Ammon's horn (tissue), 1 donor: ENCODE measurements at places on chromosomes 7 and 10.

GRCh38 chr10:77230194-77230593 lies 407.4 kb downstream of the KCNMA1 start:
- DNase-seq: no peak

GRCh38 chr7:157515342-157516041 lies 178.7 kb downstream of the DNAJB6 start:
- no peak for DNase-seq

DNA sequence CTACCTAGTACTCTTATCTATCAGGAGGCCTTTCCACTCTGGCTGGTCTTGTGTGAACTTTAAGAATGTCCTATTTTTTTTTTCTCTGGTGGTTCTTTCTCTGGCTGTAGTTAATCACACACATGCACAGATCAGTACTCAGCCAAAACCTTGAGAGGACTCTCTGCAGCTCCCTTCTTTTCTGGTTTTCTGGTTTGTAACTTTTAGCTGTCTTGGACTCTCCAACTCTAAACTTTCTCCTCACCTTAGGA lies 54.9 kb upstream of the HELLS start:
- DNase-seq: no peak

DNA sequence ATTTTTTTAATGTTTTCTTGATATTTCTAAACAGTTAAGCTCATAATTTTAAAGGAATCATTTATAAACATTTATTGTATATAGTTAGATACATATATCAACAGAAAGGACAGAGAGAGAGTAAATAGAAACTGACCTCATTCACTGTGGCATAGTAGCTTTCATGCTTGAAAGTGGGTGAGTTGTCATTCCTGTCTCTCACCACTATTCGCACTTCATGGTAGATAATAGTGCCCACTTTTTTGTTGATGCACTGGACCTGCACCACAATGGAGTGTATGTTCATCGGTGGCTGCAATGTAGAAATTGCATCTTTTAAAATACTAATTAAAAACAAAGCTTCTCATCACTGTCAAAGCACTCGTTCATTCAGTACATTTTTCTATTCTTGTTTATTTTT lies 432.0 kb downstream of the PCDH15 start:
- no peak for DNase-seq

DNA sequence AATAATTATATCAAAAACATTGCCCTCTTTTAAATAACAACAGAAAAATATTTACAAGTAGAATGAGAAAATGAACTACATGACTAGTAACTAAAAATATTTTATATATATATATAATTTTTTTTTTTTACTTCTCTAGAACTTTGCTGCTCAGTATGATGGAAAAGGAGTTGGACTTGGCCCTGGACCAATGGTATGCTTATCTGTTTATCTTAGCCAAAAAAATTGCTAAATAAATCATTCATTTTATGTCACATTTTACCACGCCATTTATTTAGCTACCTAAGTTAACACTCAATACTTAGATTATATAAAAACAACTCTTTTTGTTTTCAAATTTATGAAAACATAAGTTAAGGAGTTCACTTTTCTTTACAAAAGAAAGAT lies 6.7 kb downstream of the COL1A2 start:
- no peak for DNase-seq

DNA sequence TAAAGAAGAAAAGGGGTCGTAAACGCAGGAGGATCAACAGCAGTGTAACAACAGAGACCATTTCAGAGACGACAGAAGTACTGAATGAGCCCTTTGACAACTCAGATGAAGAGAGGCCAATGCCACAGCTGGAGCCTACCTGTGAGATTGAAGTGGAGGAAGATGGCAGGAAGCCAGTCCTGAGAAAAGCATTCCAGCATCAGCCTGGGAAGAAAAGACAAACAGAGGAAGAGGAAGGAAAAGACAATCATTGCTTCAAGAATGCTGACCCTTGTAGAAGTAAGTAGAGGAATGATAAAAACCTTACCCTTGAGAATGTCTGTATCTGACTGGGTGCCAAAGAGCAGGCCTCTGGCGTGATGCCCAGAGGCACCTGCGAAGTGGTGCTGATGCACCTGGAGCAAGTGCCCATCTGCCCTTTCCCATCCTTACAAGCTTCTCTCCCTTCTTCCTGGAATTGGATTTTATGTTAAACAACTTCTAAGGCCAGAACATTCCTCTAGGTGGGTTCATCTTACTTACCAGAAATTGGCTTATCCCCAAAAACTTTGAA lies 86.4 kb upstream of the SAMD8 start:
- DNase-seq: no peak

DNA sequence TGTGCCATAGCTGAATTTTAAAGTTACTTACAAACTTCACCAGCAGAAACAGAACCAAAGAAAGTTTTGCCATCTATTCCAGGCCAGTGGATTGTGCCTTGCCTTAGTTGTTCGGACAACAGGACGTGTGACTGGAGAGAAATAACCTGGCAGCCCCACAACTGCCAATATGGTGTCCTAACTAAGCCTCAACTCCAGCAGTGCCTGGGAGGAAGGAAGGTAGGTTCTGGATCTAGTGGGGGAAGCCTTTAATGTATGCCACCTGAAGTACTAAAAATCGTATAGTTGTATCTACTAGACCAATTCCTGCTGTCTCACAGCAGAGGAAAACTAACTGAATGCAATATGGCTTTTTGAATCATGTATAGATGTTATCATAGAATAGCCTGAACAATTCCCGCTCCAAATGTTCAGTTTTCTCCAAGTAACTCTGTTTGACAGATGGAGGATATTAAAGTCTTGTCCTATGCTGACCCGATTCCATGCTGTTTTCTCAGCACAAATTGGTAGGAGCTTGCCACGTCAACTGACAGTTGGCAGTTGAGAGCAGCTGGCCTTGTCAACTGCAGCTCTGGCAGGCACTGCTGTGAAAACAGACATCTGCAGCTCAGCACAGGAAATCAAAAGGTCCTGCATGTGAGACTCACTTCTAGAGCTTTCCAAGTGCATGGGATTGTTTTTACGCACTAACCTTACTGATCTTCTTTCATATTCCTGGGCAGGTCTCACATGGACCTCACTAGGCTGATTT lies 84.5 kb upstream of the WNT16 start:
- DNase-seq: peak; percentile 29
